Adrenal gland (tissue), 19 donors: ENCODE measurements at places on chromosomes 16 and 17. TPM values are rescaled to one million over a fixed set of nuclear protein-coding genes. Genes with fewer than 3 reads are reported as not detected.
A peak's percentile ranks its signal among the peaks of the same experiment; 100 is the strongest.

Gene CDH5
- 13.8 TPM for polyA plus RNA-seq

Gene SMTNL2
- not detected for polyA plus RNA-seq

DNA sequence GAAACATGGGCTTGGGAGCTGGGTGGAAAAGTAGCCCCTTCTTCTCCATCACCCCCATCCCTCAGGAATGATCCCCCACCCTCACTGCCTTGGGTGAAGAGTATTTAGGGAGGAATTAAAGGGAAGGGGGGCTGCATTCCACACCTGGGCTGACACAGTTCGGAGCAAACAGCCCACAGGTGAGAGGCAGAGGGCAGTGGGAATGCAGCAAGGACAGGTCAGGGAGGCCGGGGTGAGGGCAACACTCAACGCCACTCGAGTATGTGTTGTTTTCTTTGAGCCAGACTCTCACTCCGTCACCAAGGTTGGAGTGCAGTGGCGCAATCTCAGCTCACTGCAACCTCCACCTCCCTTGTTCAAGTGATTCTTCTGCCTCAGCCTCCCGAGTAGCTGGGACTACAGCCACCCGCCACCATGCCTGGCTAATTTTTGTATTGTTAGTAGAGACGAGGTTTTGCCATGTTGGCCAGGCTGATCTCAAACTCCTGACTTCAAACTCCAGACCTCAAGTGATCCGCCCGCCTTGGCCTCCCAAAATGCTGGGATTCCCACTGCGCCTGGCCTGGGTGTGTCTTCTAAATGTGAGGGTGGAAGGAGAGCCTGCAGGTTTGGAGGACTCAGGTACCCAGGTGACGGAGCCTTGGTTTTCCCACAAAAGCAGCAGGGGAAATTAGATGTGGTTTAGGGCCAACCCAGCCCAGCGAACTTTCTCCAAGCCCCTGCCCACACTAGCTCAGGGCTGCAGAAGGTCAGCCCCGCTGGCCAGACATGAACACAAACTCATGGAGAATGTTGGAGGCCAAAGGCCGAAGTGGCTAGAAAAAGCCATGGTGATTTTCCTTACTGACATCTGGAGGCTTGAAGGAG is 21.2 kb upstream of the ITGA3 start:
- peaks cover 23% of the 10 kb centered on the region for H3K4me1 ChIP-seq
- peak; percentile 32 for DNase-seq
- H3K27ac ChIP-seq = no peak overlapping the region
- no peaks in the 10 kb centered on the region for H3K27me3 ChIP-seq
- no peaks in the 10 kb centered on the region for H3K36me3 ChIP-seq
- H3K4me3 ChIP-seq = no peak overlapping the region

GRCh38 chr17:27572665-27573064 is 58.3 kb upstream of the LGALS9 start:
- H3K27me3 ChIP-seq = no peaks in the 10 kb centered on the region
- DNase-seq = no peak
- H3K27ac ChIP-seq = no peak overlapping the region

DNA sequence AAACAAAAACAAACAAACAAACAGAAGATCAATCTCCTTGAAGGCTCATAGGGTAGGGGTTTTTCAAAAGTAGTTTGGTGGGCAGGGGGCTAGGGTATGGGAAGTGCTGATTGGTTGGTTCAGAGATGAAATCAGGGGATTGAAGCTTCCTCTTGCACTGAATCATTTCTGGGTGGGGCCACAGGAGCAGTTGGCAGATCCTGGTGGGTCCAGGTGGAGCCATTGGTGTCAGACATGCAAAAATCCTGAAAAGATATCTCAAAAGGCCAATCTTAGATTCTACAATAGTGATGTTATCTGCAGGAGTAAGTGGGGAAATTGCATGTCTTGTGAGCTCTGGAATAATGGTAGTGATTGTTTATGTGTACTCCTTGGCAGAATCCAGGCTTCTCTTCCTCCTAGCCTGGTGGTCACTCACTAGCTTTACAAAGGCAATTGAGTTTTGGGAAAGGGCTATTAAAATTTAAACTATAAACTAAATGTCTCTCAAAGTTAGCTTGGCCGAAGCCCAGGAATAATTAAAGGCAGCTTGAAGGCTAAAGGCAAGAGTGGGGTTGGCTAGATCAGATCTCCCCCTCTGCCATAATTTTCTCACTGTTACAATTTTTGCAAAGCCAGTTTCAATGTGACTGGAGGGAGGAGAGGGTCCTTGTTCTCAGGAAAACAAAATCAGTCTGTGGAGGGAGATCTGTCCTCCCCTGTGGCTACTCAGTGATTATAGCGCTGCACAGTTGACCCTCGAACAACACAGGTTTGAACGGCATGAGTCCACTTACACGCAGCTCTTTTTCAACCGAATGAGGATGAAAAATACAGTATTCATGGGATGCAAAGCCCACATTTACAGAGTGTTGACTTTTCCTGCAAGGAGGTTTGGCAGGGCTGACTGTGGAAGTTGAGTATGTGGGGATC is 45.2 kb downstream of the RNF112 start:
- no peak for DNase-seq
- H3K4me3 ChIP-seq = no peak overlapping the region
- H3K27ac ChIP-seq = no peak overlapping the region
- H3K27me3 ChIP-seq = no peaks in the 10 kb centered on the region
- H3K4me1 ChIP-seq = peaks cover 9% of the 10 kb centered on the region
- H3K36me3 ChIP-seq = no peaks in the 10 kb centered on the region

DNA sequence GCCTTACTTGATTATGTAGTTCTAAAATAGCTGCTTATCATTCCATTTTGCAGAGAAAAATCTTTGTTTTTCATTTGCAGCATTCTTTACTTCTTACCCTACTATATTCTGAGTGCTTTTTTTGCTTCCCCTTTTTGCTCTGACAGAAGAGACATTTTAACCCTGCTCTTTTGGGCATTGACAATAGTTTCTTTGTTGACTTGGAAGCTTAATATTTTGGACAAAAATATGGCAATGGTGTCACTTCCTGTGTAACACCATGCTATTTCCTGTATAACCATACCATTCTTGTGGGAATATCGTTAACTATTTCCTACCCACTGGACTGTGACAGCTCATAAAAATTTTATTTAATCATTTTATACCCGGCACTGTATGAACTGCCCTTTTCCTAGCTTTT is 747.1 kb downstream of the CDH8 start:
- H3K4me1 ChIP-seq = no peaks in the 10 kb centered on the region
- no peak for DNase-seq
- no peak overlapping the region for H3K27ac ChIP-seq
- H3K27me3 ChIP-seq = no peaks in the 10 kb centered on the region
- H3K36me3 ChIP-seq = no peaks in the 10 kb centered on the region
- no peak overlapping the region for H3K4me3 ChIP-seq

DNA sequence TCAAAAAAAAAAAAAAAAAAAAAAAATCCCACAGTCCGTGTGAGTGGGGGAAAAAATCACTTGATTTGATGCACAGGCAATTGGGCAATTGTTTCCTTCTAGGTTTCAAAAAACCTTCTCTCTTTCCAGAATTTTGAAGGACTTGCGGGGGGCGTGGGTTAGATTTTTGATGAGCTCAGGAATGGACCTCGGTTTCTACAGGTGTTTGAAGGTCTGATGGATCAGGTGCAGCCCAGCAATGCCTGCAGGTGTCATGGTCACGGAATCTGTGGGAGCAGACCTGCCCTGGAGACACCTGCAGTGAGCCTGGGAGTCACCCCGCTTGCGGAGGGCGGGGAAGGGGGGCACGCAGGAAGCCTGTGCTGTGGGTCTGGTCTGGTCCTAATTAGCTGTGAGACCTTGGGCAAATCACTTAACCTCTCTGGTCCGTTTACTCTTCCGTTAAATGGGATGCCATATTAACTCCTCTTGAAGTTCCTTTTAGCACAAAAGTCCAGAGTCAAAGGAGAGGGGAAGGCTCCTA is 174.2 kb downstream of the IRF8 start:
- no peak overlapping the region for H3K27ac ChIP-seq
- no peak for DNase-seq
- H3K4me3 ChIP-seq = no peak overlapping the region

DNA sequence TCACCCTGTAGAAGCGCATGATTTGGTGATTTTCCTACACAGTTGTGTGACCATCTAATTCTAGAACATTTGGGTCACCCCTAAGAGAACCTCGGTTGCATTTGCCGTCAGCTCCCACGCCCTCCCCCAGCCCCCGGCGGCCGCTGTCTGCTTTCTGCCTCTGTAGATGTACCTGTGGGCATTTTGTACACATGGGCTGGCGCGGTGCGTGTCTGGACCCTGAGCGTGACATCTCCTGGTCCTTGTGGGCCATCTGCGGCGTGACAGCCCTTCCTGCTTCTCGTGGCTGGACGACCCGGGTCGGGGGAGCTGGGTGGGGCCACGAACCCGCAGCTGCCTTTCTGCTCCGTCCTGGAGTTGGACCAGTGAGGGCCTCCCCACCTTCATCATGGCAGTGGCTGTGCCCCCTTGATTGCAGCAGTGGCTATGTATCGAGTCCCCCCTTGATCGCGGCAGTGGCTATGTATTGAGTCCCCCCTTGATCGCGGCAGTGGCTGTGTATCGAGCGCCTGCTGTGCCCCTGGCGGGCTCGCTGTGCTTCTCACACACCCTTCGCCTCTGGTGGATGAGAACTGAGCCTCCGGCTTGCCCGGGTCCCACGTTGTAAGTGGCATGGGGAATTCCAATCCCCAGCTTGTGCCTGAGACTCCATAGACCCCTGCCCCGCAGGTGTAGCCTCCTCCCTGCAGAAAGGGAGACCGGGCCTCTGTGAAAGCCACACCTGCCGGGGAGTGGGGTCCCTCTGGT is 24.1 kb downstream of the GSE1 start:
- no peaks in the 10 kb centered on the region for H3K36me3 ChIP-seq
- DNase-seq = no peak
- H3K4me1 ChIP-seq = peaks cover 69% of the 10 kb centered on the region
- no peak overlapping the region for H3K4me3 ChIP-seq

- H3K27me3 ChIP-seq = no peaks in the 10 kb centered on the region
- no peaks in the 10 kb centered on the region for H3K36me3 ChIP-seq
- no peak overlapping the region for H3K27ac ChIP-seq
- no peaks in the 10 kb centered on the region for H3K4me1 ChIP-seq
- DNase-seq = no peak
Observed at GRCh38 chr17:38815576-38816193, 9.4 kb downstream of the CWC25 start.

- H3K27me3 ChIP-seq = no peaks in the 10 kb centered on the region
- DNase-seq = peak; percentile 75
- peak overlapping the region; percentile 90 for H3K27ac ChIP-seq
- H3K4me1 ChIP-seq = peaks cover 12% of the 10 kb centered on the region
- H3K36me3 ChIP-seq = no peaks in the 10 kb centered on the region
Observed at GRCh38 chr16:80931801-80932707, 74.6 kb downstream of the CMC2 start.
